ENCODE measurements at places on chromosomes 4 and X.

- DNase-seq, result no peak
Observed at GRCh38 chr4:100591161-100591876, 73.5 kb upstream of the EMCN start.

- no peak for DNase-seq
Observed at GRCh38 chr4:153825126-153825525, 36.2 kb upstream of the SFRP2 start.

DNA sequence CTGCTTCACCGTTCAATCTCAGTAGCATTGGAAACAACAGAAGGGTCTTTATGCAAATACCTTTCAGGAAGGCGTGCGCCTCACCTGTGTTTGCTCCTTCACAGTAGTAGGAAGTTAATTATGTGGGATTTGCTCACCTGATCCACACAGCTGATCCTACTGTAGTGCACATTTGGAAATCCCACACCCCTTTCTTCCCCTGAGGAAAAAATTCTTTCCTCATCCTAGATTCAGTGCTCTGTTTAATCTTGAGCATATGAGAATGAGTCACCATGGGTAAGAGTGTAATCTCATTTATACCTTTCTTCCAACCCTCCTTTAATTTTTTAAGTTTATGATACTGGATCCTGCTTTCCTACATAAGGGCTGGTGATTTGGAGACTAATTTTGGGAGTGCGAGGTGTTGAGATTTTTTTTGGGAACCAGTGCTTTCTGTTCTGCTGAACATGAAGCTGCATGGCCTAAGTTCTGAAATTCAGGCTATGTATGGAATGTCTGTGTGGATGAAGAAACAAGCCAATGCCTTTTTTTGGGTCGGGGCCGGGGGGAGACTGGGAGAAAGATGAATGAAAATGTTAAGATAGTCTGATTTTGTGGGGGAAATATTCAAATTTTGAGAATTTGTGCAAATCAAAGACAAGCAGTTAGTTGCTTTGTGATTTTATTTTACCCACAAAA, 19.0 kb downstream of the GAB1 start:
- no peak for DNase-seq

- no peak for DNase-seq
Observed at GRCh38 chrX:132004728-132005127, 18.4 kb upstream of the STK26 start.

- no peak for DNase-seq
Observed at GRCh38 chr4:142718981-142719380, 127.1 kb downstream of the INPP4B start.

DNA sequence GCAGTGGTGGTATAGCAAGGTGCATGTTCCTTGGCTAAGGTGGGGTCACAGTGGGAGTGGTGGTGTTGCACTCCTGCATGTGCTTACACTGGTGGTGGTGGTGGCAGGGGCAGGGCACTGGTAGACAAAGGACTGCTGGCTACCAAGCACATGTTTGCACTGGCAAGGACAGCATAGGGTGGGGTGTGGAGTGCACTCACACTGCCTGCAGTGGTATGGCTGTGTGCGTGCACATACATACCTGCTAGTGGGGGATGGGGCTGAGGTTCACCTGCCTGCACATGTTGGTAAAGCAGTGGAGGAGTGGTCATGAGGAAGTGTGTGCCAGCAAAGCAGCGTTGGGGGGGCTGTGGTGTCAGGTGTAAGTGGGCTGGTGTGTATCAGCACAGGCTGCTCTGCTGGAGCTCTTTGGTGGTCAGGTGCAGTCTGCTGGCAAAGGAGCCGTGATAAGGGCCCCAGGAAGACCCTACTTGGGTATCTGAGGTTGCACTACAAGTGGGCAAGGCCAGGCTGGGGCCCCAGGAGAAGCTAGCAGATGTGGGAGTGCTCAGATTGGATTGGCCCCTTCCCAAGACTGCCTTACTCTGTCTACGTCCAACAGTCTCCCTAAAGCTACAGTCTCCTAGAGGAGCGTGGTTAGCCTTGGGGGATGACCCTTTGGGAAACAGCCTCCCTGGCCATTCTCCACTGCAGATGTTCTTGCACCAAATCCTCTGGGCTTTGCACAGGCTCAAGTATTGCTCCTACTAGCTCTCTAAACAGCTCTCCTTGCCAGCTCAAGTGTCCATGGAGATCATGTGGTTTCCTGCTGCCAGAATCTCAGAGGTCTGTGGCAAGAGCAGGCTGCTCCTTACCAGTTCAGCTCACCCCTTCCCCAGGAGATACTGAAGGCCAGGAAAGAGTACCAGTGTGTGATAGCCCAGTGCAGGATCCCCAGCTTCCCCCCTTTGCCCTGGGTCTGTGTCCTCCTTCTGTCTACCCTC, 486.3 kb upstream of the PABPC4L start:
- no peak for DNase-seq

- DNase-seq, result no peak
Observed at GRCh38 chrX:116462822-116463221, at the start of gene CT83. Gene CT83, minus strand, starts transcription at chrX:116462976. Its CDS starts 120 bp downstream, at chrX:116462856.

GRCh38 chr4:105510245-105510644, 36.4 kb upstream of the PPA2 start:
- no peak for DNase-seq

GRCh38 chrX:71954458-71954857, 43.8 kb downstream of the NHSL2 start:
- no peak for DNase-seq

GRCh38 chr4:83360018-83360417, 25.4 kb upstream of the HPSE start:
- no peak for DNase-seq

DNA sequence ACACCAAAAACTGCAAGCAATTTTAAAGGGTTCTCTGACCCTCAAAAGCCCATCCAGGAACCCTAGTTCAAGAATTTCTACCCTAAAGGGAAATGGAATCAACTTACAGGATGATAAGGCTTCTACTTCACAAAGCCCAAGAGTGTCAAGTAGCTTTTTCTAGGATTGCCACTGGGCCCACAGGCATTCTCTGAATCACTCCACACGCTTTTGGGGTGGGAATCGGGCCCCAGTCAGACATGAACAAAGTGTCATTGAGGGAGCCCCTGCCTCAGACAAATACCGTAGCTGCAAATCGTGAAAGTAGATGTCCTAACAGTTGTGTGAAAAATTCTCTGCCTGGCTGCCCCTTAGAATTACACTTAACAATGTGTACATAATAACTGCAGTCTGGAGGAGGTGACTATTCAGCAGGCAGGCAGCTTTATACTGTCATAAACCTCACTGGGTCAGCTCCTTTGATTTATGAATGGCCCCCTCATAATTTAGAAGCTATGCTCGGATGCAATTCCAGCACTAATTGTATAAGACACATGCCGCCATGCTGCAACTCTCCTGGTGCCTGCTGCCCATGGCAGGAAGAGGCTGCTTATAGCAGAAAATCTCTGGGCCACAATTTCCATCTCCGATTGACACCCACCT, 36.7 kb downstream of the CHRDL1 start:
- DNase-seq, result no peak

- no peak for DNase-seq
Observed at GRCh38 chr4:111334361-111334760, 711.5 kb upstream of the PITX2 start.

- DNase-seq, result no peak
Observed at GRCh38 chr4:189048119-189048518, 892.6 kb upstream of the FRG1 start.

DNA sequence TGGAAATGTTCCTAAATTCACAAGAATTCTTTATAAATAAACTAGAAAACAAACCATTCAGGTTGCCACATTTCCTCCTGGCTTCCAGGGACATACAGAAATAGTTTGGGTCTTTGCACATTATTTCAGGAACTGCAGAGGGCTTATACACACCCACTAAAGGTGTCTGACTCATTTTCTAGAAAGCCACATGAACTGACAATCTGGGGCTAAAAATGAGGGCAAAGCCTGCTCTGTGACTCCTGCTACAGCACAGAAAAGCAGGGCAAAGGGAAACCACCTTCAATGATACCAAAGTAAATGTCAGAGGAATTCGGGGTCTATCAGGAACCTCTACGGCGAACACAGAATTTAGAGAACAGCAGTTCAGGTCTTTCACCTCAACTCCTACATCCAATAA, 112.2 kb upstream of the MAP3K15 start:
- DNase-seq, result no peak

DNA sequence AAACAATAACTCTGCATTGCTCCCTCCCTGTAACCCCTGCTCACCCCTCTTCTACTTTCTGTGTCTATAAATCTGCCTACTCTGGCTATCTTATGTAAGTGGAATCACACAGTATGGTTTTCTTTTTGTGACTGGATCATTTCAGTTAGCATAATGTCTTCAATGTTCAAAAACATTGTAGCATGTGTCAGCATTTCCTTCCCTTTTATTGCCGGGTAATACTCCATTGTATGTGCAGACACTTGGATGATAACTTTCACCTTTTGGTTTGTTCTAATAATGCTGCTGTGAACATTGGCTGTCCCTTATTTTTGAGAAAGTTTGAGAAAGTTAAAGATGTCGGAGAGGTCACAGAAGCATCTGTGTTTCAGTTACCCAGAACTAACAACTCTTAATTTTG, 60.6 kb upstream of the TLR2 start:
- DNase-seq, result no peak

DNA sequence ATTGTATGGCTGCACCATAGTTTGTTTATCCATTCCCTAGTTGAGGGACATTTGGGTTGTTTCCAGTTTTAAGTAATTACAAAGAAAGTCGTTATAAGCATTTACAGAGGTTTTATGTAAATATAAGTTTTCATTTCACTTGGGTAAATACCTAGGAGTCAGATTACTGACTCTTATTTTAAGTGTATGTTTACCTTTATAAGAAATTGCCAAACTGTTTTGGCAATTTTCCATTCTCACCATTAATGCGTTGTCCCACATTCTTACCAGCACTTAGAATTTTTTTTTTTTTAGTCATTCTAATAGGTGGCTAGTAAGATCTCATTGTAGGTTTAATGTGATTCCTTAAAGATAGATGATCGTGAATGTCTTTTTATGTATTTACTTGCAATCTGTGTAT, 121.5 kb upstream of the NR3C2 start:
- no peak for DNase-seq

DNA sequence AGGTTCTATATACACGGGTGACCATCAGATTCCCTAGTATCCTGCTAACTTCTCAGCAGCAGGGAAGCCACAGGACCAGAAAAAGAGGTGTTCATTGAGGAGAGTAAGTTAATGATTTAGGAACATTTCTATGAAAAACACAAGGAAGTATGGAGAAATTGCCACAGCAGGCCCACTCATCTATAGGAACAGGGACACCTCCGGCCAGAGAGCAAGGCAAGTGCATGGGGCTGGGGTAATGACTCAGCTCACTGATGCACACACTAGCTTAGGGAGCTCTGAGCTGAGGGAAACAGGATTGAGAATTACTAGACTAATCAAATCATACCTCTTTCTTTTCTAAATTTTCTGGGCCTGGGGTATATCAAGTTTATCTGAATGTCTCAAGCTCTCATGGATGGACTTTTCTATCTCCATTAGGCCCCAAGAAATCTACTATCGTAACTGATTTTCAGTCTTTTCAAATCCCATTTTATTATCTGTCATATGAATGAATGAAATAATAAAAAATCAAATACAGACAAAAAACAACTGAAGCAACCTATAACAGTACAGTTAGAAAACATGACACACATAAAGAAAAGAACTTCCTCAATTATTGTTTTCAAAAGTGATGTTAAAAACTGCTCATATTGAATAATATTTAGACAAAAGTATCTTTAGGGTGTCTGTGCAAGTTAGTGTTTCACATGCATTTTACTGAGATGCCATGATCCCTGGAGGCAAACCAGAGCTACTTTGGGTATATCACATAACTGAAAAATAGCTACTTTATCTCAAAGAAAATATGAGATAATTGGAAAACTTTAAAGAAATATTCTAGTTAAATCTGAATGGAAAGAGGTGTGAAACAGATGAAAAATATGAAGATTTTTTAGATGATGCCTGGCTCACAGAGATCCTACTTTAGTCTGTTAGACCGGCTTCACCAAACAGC, 89.8 kb downstream of the FBXO8 start:
- DNase-seq, result no peak

DNA sequence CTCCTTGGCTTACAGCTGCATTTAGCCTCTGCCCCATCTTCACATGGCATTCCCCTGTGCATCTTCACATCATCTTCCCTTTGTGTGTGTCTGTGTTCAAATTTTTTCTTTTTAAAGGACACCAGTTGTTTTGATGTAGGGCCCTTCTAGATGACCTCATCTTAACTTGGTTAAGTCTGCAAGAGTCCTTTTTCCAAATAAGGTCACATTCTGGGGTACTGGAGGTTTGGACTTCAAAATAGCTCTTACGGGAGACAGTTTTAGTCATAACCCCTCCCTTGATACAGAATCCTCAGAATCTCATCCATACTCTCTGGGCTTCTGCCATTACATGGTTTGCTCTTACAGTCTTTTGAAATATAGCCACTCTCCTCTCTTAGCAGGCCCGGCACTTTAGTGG, 231.5 kb upstream of the ATP6AP2 start:
- no peak for DNase-seq

- no peak for DNase-seq
Observed at GRCh38 chrX:78011846-78012245, 42.4 kb upstream of the PGAM4 start.

GRCh38 chrX:1472975-1473374, 20.3 kb upstream of the ASMTL start:
- DNase-seq, result no peak

DNA sequence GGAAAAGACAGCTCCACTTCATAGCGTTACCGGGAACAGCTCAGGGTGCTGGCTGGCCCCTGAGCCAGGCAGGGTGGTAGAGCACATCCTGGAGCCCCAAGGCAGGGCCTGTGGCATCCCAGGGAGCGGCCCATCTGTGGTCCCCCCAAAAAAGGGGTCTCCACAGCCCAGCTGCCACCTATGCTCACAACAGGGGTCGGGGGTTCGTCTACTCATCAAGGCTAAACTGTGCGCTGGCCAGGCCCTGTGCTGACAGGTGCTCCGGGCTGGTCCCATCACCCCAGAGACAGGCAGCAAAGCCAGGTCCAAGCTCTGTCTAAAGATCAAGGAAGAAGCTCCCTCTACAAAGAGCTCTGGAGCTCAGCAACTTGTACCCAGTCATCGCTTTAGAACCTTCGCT, 77.9 kb downstream of the DCTD start:
- DNase-seq, result no peak

DNA sequence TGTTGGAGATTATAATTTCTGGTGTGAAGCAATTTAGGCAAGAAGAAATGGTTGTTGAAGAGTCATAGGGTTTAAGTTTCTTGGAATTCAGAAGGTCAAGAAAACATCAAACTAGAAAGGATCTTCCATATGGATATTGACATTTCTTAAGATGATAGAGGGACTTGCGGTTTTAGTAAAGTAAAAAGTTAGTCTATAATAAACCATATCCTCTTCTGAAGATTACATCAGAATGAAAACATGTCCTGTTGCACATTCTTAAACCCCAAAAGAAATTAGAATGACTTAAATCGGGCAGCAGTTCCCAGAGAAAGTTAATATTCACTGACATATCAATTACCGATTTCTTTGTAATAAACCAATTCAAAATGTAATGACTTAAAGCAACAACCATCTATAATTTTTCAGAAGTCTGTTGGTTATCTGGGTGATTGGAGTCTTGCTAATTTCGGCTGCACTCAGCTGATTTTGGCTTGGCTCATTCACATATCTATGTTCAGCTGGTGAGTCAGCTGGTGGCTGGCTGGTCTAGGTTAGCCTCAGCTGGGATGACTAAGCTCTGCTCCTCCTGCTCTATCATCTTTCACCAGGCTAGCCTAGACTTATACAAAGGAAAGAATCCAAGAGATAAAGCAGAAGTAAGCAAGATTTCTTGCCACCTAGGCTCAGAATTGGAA, 24.4 kb upstream of the DYNLT3 start:
- DNase-seq, result no peak

GRCh38 chr4:86247906-86248305, 111.9 kb downstream of the MAPK10 start:
- no peak for DNase-seq
